ENCODE measurements at places on chromosomes 1 and 21.

DNA sequence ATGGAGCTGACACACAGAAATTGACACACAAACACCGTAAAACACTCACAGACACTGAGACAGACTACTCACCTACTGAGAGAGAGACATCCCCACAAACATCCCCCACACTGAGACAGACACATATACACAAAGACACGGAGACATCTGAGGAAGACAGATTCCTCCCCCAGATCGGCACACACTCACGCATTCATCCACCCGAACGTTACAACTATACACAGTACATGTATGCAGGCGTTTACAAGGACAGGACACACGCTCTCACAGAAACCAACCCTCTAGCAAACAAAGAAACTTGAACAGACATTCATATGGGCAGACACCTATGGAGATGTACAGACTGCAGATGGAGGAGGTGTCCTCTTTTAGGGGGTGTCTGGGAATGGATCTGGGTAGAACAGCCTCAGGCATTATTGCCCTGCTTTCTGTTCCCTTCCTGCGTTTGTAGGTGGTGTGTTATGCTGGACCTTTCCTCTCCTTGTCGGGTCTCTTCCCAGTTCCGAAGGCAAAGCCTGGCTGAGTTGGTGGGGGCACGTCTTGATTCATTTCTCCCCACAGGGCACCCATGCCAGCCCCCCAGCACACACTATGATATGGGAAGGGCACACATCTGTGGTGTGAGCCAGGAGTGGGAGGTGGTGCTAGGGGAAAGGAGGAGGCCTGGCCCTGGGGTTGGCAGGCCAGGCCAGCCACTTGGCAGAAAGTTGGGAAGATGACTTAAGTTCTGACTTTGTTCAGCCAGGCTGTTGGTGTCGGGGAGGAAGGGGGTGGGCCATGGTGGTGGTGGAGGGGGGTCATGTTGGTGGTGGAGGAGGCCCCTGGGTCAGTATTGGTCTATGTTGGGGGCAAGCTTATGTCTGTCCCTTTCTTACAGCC lies 1.5 kb downstream of the KIRREL1 start:
- no peak for DNase-seq

DNA sequence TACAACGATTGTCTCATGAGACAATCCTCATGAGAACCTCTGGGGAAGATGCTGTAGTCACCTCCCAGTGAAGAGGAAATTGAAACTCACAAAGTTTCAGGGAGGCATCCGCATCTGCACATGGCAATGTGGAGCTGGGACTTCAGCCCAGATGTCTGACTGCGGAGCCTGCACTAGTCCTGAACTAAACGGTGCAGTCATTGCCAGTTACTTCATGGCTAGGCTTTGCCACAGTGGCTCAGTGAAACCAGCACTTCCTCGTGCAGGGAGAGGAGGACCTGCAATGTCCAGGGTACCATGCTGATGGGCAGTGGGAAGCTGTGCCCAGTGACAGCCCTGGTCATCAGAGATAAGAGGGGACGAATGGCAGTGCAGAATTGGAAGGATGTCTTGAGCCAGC lies 40.7 kb upstream of the ETS2 start:
- DNase-seq: no peak

DNA sequence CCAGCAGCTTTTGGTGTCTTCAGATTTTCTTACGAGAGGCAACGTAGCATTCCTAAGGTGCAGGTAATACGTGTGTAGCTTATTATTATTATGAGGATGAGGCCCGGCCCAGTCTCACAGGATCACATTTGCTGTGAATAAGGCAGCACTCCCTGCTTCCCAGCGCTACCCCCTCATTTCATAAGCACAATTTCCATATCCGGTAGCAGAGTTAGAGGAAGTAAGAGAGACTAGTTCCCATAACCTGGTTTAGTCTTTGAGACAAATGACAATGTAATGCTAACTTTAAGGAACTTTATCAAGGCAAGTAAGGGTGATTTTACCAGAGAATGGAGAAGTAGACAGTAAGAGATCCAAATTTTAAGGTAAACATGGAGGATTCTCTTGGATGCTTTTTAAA lies 14.6 kb upstream of the LMO4 start:
- no peak for DNase-seq

GRCh38 chr1:81738875-81739274 lies 61.9 kb upstream of the ADGRL2 start:
- no peak for DNase-seq

GRCh38 chr1:51976846-51977602 lies 13.5 kb downstream of the RAB3B start:
- no peak for DNase-seq

DNA sequence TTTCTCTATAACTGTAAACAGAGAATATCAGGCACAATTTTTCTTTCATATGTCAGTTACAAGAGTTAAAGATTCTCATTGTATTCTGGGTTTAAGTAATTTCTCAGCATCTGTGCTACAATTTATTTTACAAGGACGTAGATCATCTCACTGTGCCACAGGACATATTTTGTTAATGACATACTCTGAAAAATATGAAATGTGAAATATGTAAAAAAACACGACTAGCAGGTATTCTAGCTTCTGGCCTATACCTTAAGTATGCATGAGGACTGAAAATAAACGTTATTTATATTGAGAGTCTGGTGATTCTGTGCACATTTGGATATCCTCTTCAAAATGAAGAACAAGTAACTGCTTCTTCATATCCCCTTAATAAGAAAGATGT lies 308.8 kb downstream of the BRINP3 start:
- no peak for DNase-seq

DNA sequence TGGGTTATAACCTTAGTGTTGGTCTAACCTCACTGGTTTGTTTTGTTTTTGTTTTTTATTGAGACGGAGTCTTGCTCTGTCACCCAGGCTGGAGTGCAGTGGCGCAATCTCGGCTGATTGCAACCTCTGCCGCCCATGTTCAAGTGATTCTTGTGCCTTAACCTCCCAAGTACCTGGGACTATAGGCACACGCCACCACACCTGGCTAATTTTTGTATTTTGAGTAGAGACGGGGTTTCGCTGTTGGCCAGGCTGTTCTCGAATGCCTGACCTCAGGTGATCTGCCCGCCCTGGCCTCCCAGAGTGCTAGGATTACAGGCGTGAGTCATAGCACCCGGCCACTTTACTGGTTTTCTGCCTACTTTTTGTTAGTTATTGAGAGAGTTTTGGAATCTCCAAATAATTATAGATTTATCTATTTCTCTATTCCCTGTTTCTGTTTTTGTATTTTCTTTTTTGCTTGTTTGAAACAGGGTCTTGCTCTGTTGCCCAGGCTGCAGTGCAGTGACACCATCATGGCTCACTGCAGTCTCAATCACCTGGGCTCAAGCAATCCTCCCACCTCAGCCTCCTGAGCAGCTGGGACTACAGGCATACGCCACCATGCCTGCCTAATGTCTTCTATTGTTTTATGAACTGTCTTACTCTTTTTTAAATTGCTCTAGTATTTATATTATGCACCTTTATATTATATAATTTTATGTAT lies 21.4 kb downstream of the SMG7 start:
- DNase-seq: no peak

- no peak for DNase-seq
Measured at GRCh38 chr1:28160782-28161266, 15.7 kb downstream of the PTAFR start.

DNA sequence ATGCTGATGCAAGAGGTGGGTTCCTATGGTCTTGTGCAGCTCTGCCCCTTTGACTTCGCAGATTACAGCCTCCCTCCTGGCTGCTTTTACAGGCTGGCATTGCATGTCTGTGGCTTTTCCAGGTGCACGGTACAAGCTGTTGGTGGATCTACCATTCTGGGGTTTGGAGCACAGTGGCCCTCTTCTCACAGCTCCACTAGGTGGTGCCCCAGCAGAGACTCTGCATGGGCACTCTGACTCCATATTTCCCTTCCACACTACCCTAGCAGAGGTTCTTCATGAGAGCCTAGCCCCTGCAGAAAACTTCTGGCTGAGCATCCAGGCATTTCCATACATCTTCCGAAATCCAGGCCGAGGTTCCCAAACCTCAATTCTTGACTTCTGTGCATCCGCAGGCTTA lies 989.0 kb downstream of the PLA2G4A start:
- DNase-seq: no peak

- DNase-seq: no peak
Measured at GRCh38 chr1:118890851-118891384, 97.2 kb downstream of the TBX15 start.

GRCh38 chr1:23555986-23556634 lies 3.2 kb downstream of the ID3 start:
- DNase-seq: no peak

DNA sequence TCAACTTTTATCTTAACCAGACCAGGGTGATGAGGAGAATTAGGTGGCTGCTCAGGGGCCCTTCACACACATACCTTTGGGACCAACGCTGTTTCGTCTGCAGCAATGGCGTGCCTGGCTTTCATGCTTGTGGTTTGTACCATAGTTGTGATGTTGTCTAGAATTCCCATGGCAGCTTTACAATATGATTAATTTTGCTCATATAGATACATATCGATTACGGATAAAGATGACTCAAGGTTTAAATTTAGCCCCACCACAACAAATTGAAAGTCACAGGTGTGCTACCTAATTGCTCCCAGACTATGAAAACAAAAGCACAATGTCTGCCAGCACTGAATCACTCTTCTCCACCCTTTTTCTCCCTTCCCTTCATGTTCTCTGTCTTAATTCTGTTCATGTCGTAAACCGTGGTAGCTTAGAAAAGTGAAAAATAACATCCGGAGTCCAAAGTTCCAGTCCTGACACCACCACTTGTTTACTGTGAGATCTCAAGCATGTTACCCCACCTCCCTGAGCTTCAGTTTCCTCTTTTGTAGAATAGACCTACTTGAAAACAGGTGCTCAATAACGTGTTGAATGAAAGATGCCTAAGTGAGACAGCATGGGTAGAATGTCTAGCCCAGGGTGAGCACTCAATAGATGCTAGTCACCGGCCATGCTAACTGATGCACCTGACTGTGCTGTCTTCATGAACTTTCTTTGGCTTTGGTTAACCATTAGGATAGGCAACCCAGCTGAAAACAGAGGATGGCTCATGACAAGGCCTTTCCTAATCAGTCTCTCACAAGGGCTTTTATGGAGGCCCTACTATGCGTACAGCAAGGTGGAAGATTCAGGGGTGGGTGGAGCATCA lies 22.1 kb upstream of the JUN start:
- DNase-seq: no peak

DNA sequence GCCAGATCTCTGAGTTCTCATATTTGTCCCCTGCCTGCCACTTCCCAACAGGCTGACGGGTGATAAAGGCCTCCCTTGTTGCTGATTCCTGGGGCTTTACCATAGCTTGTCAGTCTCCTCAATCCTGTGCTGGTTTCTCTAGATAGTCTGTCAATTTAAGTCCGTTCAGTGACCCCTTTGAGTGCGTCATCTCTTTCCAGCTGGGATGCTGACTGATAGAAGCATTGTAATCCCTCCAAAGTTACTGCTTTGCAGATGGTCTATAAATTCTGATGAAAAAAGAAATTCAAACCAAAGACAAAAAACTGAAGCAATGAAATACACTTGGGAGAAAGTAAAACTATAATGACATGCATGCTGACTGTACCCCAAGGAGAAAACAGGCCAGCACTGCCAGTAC lies 28.3 kb downstream of the RHOU start:
- no peak for DNase-seq

DNA sequence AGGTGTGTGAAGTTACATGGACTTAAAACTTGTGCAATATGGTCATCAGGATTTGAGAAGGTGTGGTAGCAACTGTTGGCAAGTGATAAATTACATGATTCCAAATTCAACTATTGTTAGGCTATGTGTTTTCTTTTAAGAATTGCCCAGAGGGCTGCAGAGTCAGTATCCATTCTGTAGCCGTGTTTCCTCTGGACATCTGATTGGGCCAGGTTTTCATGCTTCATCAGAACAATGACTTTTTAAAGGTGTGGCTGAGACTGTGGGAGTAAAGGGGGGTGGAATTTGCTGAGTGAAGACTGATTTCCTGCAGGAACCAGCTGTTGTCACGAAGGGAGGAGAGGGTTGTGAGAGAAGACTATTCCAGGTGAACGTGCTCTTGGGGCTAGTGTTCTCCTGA lies 1.7 kb upstream of the HRNR start:
- DNase-seq: no peak

GRCh38 chr21:36909901-36910561 lies 56.4 kb downstream of the HLCS start:
- DNase-seq: no peak

DNA sequence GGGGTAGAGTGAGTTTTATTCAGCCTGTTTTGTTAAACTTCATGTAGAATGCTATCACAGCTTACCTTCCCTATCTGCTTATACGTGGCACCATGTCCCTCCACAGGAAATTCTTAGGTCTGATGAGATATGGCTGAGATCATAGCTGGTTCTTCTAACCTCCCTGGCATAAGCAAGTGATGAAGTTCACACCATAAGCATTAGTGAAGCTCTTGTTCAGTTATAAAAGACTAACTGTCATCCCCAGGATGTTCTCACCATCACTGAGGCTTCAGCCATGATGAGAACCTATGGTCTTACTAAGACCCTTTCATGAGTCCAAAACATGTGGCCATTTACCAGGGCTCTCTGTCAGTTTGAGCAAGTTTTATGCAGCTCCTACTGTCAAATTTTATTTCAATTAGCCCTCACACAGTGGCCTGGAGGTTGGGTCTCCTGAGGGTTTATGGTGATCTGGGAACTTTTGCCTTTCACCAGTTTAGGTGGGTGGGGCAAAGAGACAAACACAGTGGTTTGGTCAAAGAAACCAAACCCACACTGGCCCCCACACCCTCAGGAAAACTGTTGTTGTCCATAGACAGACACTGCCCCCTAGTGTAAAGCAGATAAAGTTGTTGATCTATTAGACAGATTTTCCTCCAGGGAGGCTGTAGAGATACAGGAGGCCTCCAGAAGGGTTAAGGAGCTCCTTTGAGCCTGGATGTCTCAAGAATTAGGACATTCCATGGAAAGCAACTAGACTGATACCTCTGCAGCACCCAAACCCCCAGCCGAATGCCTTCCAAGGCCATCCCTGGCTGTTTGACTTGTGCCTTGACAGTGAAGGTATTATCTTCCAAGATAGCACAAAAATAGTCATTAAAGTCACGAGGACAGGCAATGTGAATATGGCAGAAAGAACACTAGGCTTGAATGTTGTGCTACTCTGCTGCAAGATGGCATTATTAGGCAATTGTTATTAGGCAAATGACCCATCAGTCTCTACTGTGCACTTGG lies 5.0 kb downstream of the SLC22A15 start:
- no peak for DNase-seq

Data from NCI-H524 treated with DMSO at 0.1 percent for 48 hours (cell line).